ENCODE measurements at places on chromosomes 16 and 17.

GRCh38 chr17:13544292-13544691 is 57.4 kb downstream of the HS3ST3A1 start:
- no peak for DNase-seq

- no peak for DNase-seq
Observed at GRCh38 chr17:30232824-30233427, 2.6 kb downstream of the SLC6A4 start.

GRCh38 chr16:4660454-4661007 is 32.8 kb upstream of the NUDT16L1 start:
- DNase-seq, result peak; percentile 82

- DNase-seq, result peak; percentile 20
Observed at GRCh38 chr16:16162591-16162990, 60.7 kb downstream of the ABCC6 start.

- DNase-seq, result no peak
Observed at GRCh38 chr17:2433696-2434095, 32.8 kb upstream of the MNT start.
